Fibroblast of skin of right quadriceps (primary cell): ENCODE measurements at places on chromosomes 6 and 20.

DNA sequence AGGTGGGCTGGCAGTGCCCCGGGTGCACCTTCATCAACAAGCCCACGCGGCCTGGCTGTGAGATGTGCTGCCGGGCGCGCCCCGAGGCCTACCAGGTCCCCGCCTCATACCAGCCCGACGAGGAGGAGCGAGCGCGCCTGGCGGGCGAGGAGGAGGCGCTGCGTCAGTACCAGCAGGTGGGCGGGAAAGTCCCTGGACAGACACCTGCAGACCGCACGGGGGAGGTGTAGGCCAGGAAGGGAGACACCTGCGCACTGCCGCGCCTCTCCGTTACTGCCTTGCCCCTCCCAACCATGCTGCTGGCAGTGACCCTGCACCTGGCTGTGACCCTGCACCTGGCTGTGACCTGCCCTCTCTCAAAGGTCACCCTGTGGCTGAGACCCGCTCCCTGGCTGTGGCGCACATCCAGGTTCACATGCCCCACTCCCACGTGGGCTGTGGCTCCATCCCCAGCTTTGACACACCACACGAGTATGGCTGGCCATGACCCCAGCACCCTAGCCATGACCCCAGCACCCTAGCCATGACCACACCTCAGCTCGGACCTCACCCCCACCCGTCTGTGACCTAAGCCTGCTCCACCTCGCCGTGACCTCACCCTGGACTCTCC is 11.6 kb downstream of the RBCK1 start:
- no peak for DNase-seq

GRCh38 chr6:36822506-36823269 is 16.6 kb downstream of the CPNE5 start:
- DNase-seq, result no peak

GRCh38 chr20:24608926-24609667 is 139.7 kb downstream of the SYNDIG1 start:
- DNase-seq, result peak; percentile 20

GRCh38 chr6:81606965-81607381 is 145.5 kb downstream of the TENT5A start:
- peak; percentile 90 for DNase-seq

DNA sequence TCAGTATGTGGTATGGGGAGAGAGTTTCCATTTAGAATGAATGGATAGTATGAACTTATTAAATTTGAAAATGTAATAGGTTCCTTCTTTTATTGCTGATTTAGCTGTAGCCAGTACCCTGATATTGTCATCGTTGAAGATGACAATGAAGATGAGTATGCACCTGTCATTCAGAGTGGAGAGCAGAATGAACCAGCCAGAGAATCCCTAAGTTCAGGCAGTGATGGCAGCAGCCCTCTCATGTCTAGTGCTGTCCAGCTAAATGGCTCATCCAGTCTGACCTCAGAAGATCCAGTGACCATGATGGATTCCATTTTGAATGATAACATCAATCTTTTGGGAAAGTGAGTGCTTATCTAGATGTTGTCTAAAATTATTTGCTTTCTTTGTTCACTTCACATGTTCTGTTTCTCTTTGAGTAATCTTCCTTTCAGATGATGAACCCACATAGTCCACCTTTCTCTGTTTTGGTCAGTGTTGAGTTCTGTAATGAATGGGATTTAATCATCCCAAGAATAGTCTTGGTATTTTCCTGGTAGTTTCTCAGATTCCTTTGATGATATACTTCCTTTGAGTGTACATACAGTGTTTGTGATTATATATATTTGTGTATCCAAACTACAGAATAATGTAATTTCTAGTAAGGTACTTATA is 23.3 kb downstream of the HSF2 start:
- no peak for DNase-seq

DNA sequence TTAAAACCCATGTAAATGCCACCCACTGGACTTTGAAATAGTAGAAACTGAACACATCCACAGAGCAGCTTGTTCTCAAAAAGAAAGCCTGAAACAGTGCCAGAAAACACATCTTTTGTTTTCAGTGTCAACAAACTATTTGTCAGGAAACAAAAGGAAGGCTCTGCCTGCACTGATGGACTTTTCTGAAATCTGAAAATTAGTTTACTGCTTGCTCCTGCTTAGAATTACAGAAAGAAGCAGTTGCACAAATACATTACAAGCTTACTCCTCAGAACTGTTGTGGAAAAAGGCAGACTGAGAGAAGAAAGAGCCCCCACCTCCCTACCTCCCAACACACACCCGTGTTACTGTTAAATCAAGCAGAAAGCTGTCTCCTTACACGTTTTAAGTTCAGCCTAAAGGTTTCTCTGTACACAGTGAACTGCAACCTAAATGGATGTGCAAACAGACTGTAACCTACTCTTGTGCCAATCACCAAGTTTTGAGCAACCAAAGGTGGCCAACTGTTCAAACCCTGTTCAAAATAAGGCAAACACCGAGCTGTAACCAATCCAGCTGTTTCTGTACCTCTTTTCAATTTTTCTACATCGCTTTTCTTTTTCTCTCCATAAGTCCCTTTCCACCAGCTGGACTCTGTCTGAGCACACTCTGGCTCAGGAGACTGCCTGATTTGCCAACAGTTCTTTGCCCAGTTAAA is 43.7 kb downstream of the FRK start:
- DNase-seq, result no peak

DNA sequence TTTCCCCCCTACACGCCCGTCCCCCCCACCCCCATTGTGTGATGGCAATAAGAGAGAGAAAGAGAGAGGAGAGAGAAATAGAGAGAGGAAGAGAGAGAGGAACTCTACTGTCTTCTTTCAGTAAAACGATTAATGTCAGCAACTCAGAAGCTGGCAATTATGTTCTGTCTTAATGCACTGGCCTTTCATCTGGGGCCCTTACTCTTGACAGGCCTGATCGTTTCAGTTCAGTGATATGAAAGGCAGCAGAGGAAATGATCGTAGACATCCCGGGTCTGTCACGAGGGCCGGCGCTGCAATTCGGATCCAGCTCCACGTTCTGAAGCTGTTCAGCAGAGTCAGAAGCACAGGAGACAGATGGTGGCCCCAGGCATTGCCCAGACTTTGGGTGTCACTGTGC is 308.9 kb downstream of the ZNF217 start:
- DNase-seq, result no peak

DNA sequence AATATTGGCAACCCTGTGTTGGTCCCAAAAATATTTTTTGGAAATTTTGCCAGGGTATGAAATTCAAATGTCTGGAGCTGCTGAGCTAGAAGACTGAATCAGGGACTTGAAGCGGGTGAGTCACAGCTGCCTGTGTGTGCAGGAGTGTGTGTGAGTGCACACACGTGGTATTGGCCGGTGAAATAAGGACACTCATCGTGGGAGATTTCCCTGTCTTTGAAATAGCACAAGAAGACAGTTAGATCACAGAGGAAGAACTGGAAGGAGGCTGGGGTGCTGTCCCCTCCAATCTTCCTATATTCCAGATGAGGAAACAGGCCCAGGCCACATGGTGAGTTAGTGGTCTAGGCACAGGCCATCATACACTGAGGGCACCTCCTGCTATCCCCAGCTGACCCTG is 123.8 kb upstream of the MLN start:
- DNase-seq, result peak; percentile 49

DNA sequence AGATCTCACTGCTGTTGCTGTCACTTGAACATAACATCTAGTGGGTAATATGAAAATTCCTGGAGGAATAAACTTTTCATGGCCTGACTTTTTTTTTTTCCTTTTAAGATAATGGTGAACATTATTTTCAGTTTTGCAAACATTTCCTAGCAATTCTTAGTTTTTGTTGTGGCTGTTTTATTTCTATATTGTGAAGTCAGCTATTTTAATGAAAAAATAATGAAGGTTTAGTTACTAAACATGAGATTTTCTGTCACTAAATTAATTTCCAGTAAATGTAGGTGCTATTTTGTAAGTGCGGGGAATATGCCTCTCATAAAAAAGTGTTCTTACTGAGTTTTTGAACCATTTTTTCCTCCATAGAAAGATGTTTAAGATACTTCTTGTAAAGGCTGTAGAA is 23.4 kb upstream of the FAM209A start:
- no peak for DNase-seq

- DNase-seq, result no peak
Observed at GRCh38 chr6:52893803-52894202, 15.7 kb downstream of the GSTA3 start.
